Activated B cell treated with CpG ODN at 0.5 μM for 24 hours (primary cell): ENCODE measurements at places on chromosomes 12 and 14. TPM values are rescaled to one million over a fixed set of nuclear protein-coding genes. Genes with fewer than 3 reads are reported as not detected.

DNA sequence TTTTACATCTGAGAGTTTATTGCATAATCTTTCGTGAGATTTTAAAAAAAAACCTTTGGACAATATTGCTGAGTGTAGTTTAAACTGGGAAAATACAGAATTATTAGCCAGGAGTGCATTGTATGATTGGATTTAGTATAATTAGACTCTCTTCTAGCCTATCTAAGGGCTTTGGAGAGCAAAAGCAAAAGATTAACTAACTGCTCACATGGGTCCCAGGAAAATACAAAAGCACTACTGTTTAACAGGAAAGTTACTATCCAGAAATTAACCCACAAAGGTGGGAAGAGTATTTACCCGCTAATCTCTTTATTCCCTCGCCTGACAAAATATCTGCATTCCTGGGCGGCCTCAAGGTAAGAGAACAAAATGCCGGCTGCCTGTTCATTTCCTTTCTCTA lies 309.5 kb downstream of the ATXN7L3B start:
- no peak for DNase-seq

- DNase-seq, result no peak
Measured at GRCh38 chr12:12724421-12725085, 7.4 kb downstream of the CDKN1B start.

GRCh38 chr12:51307655-51308593 lies 16.1 kb downstream of the BIN2 start:
- no peak for DNase-seq

GLIPR1L1 gene
- total RNA-seq, result not detected in 2 replicates

GRCh38 chr12:43015090-43015737 lies 425.7 kb upstream of the PRICKLE1 start:
- DNase-seq, result no peak

DNA sequence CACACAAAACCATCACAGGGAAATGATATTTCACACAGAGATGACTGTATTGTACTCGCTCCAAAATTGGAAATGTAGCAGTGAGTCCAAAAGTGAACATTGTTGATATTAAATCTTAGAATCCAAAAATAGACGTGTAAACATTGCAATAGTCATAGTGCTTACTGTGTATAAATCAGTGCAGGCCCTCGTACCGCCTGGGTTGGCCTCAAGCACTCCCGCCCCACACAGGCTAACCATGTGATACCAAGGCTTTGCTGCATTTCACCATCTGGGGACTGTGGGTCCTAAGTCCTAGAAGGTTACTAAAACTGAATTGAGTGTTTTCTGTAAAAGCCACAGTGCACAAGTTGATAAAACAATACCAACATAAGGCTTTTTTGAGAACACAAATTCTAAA lies 107.3 kb downstream of the PPP2R5E start:
- no peak for DNase-seq

OR6C2 gene
- total RNA-seq, result not detected in 2 replicates

GRCh38 chr12:61846765-61847164 lies 413.4 kb upstream of the USP15 start:
- no peak for DNase-seq

DNA sequence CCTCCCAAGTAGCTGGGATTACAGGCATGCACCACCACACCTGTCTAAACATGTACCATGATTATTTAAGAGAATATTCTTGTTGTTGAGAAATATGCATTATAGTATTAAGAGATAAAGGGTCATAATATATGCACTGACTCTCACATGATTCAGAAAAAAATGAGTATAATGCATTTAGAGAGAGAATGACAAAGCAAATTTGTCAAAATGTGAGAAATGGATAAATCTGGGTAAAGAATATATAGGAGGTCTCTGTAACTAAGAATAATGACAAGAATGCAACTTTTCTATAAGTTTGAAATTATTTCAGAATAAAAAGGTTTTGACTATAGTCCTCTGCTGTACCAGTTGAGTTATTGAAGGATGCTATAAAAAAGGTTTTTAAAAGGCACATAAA lies 28.1 kb upstream of the ZNF740 start:
- DNase-seq, result no peak

GRCh38 chr14:21860172-21860571 lies 186.6 kb upstream of the OR4E1 start:
- no peak for DNase-seq

GRCh38 chr14:103894034-103894722 lies 34.1 kb upstream of the TDRD9 start:
- DNase-seq, result no peak

NAP1L1 gene
- 1,180 and 1,185 TPM in 2 replicates for total RNA-seq

TAS2R46 gene
- total RNA-seq, result 0.60 and 1.5 TPM in 2 replicates

TSPAN19 gene
- not detected in 2 replicates for total RNA-seq

- peak; percentile 57 for DNase-seq
Measured at GRCh38 chr14:81219759-81220579, 790 bp downstream of the GTF2A1 start.

GRCh38 chr12:3973973-3974644 lies 100.9 kb upstream of the PARP11 start:
- DNase-seq, result no peak

DNA sequence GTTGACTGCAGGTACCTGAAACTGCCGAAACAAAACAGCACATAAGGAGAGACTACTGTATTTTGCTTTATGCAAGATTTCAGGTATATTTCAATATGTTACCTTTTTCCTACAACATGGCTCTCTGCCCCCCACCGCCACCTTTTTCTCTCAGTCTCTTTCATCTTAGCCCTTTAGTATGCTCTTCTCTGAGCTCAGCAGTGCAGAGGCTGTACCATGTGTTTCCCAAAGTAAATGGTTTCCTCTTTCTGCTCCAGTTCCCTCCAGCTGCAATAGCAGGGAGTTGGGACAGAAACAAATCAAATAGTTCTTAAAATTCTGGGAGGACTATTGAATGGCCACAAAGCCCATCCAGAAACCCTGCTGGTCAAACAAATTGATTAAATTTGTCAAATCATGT lies 4.3 kb downstream of the AMN1 start:
- DNase-seq, result no peak

TMEM132D gene
- not detected in 2 replicates for total RNA-seq

DNA sequence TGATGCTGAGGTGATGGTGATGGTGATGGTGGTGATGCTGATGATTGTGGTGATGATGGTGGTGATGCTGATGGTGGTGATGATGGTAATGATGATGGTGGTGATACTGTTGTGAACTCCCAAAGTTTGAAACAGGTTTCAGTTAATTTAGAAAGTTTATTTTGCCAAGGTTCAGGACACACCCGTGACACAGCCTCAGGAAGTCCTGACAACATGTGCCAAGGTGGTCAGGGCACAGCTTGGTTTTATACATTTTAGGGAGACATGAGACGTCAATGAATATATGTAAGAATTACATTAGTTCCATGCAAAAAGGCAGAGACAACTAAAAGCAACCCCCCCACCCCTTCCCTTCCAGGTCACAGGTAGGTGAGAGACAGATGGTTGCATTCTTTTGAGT lies 112.8 kb upstream of the EVL start:
- no peak for DNase-seq

PGF gene
- total RNA-seq, result not detected in 2 replicates

DNA sequence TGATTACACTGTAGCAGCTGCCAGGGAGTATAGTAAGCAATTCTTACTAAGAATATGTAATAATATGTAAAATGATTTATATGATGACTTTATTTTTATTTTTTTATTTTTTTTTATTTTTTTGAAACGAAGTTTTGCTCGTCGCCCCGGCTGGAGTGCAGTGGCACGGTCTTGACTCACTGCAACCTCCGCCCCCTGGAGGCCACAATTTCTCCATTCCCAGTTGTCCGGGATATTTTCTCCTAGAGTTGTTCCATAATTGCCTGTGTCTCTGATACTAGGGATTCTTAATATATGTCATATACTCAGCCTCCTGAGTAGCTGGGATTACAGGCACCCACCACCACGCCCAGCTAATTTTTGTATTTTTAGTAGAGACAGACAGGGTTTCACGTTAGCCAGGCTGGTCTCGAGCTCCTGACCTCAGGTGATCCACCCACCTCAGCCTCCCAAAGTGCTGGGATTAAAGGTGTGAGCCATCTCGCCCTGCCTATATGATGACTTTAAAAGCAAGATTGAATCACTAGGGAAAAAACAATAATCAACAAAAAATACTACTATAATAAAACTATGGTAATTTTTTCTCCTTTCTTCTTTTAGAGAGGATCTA lies 12.2 kb upstream of the ITPR2 start:
- DNase-seq, result no peak
